Activated CD8-positive, alpha-beta T cell treated with anti-CD3 and anti-CD28 coated beads for 36 hours (primary cell): ENCODE measurements at places on chromosomes 3 and 15.

- peak; percentile 50 for DNase-seq
Measured at GRCh38 chr3:48187579-48188265, 495 bp downstream of the CDC25A start.

DNA sequence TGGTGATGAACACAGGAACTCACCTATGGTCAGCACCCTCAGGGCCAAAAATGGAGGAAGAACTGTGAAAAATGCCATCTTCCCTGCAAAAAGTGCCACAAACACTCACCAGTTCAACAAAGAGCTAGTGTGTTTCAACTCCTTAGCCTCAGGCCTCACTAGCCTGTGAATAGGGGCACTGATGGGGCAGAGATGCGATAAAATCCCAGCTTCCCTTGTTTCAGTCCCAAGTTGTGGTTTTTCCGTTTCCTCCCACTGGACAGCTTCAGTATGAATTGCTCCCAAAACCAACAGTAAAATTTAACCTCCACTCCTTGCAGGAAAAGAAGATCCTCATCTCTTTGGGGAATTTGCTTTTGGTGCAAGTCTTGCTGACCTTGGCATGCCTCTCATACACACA, 117.4 kb upstream of the ADAMTS9 start:
- no peak for DNase-seq

DNA sequence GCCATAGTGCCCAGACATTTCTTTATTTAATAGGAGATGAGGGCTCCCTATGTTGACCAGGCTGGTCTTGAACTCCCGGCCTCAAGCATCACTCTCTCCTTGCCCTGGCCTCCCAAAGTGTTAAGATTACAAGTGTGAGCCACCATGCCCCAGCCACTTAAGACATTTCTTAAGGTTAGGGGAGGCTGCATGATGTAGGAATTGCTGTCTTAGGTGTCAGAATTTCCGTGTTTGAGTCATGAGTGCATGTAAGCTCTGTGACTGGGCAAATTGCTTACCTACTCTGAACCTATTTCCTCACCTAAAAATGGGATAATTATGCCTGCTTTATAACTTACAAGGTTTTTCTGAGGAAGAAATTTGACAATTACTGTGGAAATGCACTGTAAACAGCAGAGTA, 34.2 kb upstream of the SIAH2 start:
- peak; percentile 18 for DNase-seq

GRCh38 chr3:12336099-12336498, 47.2 kb downstream of the PPARG start:
- DNase-seq = peak; percentile 15

DNA sequence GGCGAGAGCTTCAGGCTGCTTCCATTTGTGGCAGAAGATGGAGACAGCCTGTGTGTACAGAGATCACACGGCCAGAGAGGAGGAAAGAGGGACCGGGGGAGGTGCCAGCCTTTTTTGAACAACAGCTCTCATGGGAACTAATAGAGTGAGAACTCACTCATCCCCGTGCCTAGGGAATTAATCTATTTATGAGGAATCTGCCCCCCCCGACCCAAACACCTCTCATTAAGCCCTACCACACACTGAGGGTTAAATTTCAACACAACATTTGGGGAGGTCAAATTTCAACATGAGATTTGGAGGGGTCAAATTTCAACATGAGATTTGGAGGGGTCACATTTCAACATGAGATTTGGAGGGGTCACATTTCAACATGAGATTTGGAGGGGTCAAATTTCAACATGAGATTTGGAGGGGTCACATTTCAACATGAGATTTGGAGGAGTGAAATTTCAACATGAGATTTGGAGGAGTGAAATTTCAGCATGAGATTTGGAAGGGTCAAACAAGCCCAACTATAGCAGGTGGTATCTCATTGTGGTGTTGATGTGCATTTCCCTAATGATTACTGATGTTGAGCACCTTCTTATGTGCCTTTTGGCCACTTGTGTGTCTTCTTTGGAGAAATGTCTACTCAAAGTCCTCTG, 20.6 kb upstream of the RFTN1 start:
- no peak for DNase-seq

- no peak for DNase-seq
Measured at GRCh38 chr15:53295574-53295973, 463.9 kb downstream of the WDR72 start.

DNA sequence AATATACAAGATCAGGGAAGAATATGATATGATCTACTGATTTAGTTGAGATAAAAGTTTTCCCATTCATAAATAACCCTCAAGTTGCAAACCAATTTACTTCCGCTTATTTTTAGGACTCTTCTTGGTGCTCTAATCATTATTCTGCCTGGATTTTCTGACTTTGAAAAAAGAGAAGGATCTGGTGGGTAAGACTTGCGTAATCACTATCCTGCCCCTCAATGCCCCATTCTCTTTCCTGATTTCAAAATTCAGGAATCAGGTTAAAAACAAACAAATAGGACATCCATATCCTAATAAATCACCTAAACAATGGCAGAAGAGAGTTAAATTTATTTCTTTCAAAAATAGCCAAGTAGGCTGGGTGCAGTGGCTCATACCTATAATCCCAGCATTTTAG, 127.5 kb downstream of the CLASP2 start:
- no peak for DNase-seq

DNA sequence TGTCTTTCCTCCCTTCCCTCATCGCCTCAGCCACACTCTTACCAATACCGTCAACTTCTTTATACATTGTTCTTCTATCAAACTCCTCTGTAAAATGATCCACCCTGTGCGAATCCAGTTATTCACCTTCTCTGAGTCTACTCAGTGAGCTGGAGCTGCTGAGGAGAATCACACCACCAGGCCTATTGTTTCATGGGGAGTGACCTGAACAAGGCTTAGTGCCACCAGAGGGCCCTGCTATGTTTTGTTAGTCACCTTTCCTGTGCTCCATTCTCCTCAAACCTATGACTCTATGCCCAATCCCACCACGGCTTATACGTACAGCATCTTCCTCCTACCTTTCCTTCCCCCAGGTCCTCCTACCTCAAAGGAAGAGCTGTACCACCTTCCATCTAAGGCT, 50.4 kb upstream of the MED12L start:
- peak; percentile 2 for DNase-seq

- DNase-seq = no peak
Measured at GRCh38 chr3:5431811-5432378, 244.4 kb downstream of the EDEM1 start.

DNA sequence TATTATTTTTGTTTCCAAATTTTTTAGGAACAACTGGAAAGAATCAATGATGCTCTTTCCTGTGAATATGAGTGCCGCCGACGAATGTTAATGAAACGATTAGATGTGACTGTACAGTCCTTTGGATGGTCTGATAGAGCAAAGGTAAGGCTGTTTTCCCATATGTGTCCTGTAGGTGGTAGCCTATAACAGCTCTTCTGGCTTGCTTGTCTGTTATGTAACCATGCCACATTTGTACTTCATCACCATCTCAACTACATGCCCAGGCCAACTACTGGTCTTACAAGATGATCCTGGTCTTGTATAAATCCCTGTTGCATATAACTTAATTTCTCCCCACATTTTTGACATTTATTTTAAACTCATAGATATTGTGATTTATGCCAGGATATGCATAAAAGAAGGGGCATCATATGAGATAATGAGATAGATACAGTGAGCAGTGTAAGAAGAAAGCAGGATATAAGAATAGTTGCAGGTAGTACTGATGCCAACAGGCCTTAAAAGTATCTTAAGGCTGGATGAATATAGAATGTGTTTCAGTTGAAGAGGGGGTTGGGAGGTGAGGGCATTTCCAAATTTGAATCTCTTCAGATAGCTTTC, 20.3 kb downstream of the FAM98B start:
- DNase-seq = peak; percentile 24

DNA sequence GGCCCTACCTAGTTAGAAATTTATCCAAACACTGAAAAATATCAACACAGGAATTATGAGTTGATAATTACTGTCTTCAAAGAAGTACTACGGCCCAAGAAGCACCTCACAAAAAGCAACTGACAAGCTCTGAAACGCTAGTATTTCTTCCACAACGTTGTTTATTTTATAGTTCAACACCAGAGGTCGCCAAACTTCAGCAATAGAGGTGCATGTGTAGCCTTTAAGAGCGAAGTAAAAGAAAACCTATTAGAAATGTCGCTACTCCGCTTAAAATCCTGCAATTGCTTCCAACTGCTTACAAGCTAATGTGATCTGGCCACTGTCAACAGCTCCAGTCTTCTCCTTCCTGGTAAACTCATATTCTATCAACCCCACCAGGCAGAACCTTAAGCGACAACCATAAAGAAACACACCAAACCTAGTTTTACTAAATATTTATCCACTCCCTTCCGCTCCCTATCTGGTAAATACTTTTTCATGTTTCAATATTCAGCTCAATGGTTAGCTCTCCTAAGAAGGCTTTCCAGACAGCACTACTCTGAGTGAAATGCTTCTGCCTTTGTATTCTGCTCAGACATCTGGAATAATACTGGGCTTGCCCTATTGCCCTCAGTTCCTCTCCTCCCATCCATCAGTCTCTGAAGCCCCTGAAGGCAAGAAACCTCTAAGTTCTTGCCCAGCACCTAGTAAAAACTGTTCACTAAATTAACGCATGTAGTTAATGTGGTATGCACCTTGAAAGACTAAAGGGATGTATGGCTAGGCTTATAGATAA, 110.2 kb downstream of the NR1I2 start:
- peak; percentile 45 for DNase-seq

DNA sequence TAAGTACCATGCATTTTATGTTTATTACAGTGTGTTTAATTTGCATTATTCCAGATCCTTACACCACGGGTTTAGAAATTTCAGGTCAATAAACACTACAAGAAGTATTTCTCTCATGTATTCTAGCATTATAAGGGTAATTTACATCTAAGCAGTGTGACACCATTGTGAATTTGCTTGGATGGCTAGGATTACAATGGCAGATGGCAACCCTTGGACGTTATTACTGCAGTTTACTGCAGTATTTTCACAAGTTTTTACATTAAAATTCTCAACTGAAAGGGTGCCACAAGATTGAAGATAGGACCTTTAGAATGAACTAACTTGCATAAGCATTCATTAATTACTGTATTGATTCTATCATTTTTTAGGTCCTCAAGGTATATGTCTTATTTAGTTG, 538.8 kb downstream of the NLGN1 start:
- DNase-seq = no peak

GRCh38 chr3:38454178-38454883, 641 bp downstream of the ACVR2B start:
- peak; percentile 35 for DNase-seq

- DNase-seq = no peak
Measured at GRCh38 chr3:45164056-45164455, 17.9 kb upstream of the CDCP1 start.

DNA sequence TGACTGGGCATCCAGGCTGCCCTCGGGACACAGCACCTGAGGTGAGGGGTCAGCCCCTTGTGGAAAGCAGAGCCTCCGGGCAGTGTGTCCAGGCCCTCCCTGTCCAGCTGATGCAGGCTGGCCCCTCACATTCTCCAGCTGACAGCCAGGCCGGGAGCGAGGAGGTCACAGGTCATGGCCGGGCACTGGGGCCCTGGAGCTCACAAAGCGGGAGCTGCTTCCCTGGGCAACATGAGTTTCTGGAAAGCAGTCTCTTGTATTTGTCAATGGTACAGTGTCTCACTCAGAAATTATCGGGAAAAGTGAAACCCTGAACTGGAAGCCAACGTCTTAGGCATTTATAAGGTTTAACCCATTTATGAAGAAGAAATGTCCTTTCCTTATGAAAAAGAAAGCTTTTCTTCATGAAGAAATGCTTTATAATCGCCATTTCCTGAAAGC, 118.5 kb downstream of the OPA1 start:
- no peak for DNase-seq
